Mesendoderm (in vitro differentiated cells): ENCODE measurements at places on chromosomes 1 and 21.

DNA sequence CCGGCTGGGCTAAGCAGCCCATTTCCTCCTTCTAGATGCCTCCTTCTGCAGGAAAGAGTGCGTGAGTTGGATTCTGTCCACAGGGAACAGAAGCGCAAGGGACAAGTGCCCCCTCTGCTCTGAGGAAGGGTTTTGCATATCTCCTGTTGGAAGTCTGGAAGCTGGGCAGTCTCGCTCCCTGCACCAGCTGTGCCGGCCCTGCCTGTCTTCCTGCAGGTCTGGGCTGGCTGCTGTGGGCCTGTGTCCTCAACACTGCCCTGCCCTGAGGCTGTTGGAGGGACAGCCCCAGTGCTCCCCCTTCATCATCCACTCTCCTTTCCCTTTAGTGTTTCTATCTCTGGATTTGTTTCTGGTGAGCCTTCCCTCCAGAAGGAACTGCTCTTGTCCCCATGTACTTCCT lies 21.8 kb downstream of the ADARB1 start:
- peak; percentile 39 for DNase-seq

- peak; percentile 37 for DNase-seq
Observed at GRCh38 chr1:71046891-71047634, 553 bp downstream of the PTGER3 start.

- DNase-seq: peak; percentile 93
Observed at GRCh38 chr1:201503397-201504176, 3.3 kb downstream of the CSRP1 start.

- DNase-seq: no peak
Observed at GRCh38 chr1:17276568-17276967, 27.7 kb downstream of the PADI3 start.

DNA sequence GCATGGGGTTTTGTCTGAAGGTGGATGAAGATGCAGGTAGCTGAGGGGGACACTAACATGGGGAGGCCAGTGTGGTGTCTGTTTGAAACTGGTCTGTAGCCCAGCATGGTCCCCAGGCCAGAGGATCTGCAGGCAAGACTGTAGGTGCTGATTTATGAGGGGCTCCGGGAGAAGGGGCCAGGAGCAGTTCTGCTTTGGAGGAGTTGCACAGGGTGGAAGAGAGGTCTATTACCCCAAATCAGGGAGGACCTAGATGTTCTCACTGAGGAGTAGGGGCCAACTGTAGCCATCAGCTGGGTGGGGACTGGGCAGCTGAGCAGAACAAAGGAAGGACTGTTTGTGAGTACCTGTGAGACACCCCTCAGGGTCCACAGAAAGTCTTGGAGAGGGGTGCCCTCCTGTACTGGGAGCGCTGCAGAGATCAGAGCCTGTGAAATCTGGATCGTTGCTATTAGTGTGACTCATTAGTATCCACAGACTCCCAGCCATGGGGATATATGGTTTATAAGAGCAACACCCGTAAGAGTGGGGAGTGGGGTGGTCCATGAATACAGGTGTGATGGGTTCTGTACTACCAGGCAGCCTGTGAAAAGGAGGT lies 64.3 kb upstream of the IRF2BP2 start:
- no peak for DNase-seq

GRCh38 chr21:26655460-26655859 lies 82.4 kb upstream of the CYYR1 start:
- no peak for DNase-seq

- DNase-seq: no peak
Observed at GRCh38 chr1:89844241-89844807, 23.5 kb downstream of the LRRC8D start.

DNA sequence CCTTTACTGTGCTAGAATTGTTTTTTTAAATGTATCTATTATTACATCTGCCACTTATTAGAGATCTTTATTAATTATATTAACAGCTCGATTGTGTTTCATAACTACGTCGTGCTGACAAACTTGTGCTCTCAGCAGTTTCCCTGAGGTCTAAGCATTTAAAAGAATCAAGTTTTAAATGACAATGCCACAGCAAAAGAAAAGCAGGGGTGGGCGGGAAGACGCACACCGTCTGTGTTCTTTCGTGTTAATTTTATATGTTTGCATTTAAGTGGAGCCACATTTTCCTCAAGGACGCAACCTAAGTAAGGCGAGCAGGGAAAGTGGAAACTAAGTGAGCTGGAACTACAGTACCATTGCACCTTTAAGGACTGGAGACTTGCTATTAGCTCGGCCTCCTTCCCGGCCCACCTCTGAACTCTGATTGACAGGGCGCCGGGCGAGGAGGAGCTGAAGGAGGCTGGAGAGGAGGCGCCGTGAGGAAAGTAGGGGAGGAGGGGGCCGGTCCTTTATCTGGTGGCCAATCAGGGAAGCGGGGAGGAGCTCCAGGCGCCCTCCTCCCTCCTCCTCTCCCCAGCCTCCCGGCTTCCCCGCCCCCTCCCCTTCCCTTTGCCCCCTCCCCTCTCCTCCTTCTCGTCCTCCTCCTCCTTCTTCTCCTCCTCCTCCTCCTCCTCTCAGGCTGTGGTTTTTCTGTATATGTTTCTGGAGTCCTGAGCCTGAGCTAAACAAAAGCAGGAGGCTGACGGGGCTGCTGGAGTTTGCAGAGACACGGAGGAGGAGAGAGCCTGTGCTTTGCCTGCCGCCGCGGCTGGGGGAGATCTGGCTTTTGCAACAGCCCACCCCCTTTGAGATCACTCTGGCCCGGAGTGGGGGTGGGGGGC lies at the start of gene PBX1:
Gene PBX1, plus strand, starts transcription at position 724 of the 881 bp plus-strand sequence.
- peak; percentile 100 for DNase-seq

GRCh38 chr1:85450832-85451231 lies 14.1 kb downstream of the DDAH1 start:
- no peak for DNase-seq

GRCh38 chr1:210582205-210582970 lies 253.7 kb downstream of the HHAT start:
- DNase-seq: no peak

DNA sequence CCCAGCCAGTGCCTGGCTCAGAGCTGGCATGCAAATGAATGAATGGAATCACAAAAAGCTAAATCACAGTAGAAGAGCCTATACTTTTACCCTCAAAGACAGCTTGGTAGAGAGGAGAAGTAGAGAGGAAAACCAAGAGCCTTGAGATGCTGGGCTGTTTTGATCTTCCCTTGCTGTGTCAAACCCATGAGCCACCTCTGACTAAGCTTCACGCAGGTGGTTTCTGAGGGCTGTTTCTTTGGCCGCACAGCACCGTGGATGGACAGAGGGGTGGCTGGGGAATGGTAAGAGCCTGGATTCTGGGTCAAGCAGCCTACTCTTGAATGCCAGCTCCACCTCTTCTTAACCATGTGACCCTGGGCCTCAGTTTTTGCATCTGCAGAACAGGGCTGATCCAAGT lies 18.6 kb downstream of the ABCG1 start:
- DNase-seq: no peak

DNA sequence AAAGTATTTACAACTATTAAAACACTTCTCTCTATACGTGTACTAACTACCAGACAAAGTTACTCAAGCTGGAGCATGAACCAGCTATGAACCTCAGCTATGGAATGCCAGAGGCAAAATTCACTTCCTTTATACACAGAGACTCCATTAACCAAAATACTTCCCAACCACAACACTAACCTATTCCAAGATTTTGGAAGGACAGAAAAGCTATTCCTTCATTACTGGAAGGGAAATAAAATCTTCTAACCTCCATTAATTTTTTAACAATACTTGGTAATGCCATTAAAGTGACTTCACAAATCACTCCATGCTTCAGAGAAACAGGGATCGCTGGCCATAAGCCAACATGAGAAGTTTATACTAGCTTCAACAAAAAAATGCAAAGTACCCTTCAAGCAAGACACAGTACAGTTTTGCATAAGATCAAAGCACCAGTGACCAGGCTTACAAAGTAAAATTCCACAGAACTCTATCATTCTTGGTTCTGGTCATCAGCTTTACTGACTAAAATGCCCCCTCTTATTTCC lies 58.0 kb downstream of the PUM1 start:
- DNase-seq: peak; percentile 25

GRCh38 chr1:7474786-7475502 lies 296.2 kb upstream of the VAMP3 start:
- peak; percentile 43 for DNase-seq

DNA sequence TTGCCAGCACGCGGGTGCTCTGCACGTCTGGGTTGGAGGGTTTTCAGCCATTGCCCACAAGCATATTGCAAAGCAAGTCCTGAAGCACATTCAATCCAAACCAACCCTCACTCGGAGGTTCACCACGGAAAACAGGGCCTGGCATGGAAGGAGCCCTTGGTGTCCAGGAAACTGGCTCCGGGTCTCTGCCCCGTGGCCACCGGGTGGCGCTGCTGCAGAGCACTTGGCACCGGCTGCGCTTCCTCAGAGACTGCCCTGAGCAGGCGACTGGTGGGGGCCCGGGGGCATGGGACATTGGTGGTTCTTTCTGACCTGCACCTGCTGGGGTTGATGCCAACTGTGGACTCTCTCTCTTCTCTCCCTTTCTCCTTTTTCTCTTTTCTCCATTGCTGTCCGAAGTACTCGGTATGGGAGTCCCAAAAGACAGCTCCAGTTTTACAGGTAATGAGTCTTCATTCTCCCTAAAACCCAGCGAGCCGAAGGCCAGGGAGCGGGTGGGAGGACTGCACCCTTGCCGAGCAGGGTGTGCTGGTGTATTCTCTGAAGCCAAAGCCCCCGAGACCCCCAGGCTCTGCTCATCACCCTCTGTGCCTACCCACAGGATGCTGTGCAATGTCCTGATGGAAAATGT lies 4.1 kb upstream of the KCNAB2 start:
- DNase-seq: peak; percentile 48

GRCh38 chr1:29631361-29631760 lies 395.0 kb downstream of the PTPRU start:
- DNase-seq: no peak

- no peak for DNase-seq
Observed at GRCh38 chr1:204498981-204499380, 4.4 kb upstream of the PIK3C2B start.

GRCh38 chr1:112872551-112872962 lies 83.4 kb downstream of the SLC16A1 start:
- DNase-seq: peak; percentile 95

GRCh38 chr1:54919367-54920359 lies 32.7 kb upstream of the DHCR24 start:
- no peak for DNase-seq

- no peak for DNase-seq
Observed at GRCh38 chr1:220235462-220235861, 36.8 kb downstream of the RAB3GAP2 start.

- DNase-seq: no peak
Observed at GRCh38 chr21:21114461-21114860, 116.3 kb downstream of the NCAM2 start.

DNA sequence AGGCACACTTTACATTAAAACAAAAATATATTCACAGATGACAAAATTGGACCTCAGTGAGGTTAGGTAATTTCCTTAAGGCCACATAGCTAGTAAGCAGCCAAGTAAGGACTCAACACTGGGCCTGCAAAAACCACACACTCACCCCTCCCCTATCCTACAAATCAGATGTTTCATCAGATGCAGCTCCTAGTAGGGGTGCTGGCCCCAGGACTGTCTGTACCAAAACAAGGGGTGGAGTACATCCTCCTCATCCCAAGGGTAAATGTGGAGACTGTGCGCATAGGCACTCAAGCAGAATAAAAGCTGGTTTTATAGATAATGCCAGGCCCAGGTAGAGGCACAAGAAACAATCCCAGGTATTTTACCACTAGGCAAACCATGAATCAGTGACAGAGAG lies 25.7 kb downstream of the URB1 start:
- DNase-seq: no peak

DNA sequence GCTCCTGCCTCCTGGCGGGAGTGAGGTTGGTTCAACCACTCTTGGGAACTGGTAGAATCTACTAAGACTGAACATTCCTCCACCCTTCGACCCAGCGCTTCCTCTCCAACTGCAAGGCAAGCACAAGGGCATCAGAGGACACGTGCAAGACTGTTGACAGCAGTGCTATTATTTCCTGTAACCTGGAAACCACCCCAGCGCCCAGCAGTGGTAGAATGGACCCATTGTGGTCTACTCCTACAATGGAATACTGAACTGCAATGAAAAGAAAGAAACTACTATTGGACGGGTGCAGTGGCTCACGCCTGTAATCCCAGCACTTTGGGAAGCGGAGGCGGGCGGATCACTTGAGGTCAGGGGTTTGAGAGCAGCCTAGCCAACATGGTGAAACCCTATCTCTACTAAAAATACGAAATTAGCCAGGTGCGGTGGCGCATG lies 33.0 kb upstream of the TARDBP start:
- no peak for DNase-seq

- DNase-seq: no peak
Observed at GRCh38 chr1:78096976-78097375, 51.2 kb downstream of the GIPC2 start.

- no peak for DNase-seq
Observed at GRCh38 chr1:226523646-226524406, 24.7 kb upstream of the STUM start.

DNA sequence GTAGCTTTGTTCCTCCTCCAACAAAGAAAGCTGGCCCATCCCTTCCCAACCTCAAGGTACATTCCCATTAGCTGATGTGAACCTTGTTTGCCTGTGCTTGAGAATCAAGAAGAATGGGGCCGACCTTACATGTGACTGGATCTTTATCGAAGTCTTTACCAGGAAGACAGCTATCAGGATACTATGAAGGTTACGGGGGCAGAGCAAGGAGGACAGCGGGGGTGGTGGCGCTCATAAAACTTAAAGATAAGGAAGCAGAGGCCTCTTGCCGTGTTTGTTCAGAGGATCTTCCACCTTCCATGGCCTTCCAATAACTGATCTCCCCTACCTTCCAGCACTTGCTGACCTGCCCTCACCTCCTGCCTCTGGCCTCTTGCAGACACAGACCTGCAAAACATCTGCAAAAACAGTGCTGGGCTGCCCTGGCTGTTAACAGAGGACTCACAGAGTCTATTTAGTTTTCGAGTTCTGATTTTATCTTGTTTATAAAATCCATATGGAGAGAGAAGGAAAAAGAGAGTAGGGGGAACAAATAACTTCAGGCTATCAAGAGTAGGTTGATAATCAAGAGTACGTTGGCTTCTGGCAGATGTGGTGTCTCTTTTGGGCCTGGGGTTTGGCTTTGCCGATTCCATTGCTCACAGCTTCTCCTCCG lies 198.0 kb downstream of the HUNK start:
- DNase-seq: no peak

DNA sequence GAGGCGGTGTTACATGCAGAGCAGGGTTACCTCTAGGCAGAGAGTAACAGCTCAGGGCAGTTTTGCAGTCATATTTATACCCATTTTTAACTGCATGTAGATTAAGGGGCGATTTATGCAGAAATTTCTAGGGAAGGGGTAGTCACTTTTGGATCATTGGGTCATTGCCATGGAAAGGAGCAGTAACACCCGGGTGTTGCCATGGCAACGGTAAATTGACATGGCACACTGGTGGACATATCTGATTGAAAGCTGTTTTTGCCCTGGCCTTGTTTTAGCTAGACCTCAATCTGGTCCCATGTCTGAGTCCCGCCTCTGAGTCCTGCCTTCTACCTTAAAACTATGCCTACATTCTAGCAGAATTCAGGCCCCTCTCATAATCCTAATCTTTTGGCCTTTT lies 11.8 kb upstream of the USP1 start:
- peak; percentile 64 for DNase-seq

DNA sequence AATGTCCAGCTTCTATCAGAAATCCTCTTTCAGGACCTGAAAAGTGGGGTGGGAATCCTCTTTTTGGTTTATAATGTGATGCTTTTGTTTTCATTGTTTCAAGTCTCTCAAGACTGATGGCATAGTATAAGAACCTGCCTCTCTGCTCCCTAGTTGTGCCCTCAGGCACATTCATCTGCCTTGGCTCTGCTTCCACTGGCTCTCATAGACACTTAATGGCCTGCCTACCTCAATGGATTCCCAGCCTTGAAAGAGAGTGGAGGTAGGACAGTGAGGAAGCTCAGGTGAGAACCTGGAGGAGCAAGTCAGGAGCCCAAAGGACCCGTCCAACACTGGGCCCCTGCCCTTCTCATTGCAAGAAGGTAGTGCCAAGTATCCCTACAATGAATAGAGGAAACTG lies 4.8 kb downstream of the TTLL7 start:
- peak; percentile 9 for DNase-seq
